ENCODE measurements at places on chromosomes 7 and 10.

- no peak for DNase-seq
Measured at GRCh38 chr7:141906285-141906684, 9.9 kb upstream of the OR9A4 start.

- DNase-seq = peak; percentile 93
Measured at GRCh38 chr10:71773221-71773971, at the start of gene VSIR. TSS of gene VSIR (minus strand) at chr10:71773520. CDS start at chr10:71773439, 81 bp downstream.

GRCh38 chr7:36611703-36612102 is 112.6 kb downstream of the AOAH start:
- DNase-seq = no peak

DNA sequence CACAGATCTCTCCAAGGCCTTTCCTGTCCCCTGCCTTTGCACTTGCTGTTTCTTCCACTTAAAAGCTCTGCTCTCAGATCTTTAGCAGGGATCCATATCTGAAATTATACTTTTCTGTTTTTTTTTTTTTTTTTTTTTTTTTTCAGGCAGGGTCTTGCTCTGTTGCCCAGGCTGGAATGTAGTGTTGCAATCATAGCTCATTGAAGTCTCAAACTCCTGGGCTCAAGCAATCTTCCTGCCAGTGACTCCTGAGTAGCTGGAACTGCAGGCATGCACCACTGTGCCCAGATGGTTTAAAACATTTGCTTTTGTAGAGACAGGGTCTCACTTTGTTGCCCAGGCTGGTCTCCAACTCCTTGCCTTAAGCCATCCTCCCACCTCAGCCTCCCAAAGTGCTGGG is 5.0 kb upstream of the TSPAN15 start:
- no peak for DNase-seq

GRCh38 chr10:51900180-51900579 is 200.8 kb upstream of the CSTF2T start:
- DNase-seq = no peak

DNA sequence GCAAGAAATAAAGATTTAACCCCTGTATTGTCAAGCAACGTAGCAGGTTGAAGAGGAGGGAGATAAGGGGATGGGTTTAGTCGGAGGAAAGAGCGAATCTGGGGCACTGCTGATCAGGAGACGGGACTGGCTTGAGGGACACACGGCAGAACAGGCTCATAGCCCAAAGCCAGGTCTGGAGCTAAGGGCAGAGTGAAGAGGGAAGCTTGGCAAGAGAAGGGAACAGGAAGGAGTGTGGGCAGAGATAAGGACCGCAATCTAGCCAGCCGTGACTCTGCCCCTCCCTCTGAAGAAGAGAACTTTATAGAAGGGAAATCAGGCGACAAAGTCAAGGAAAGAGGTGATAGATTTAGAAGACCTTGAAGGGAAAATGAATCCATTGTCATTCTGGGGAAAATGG is 67.6 kb downstream of the CAV1 start:
- no peak for DNase-seq

GRCh38 chr7:116601426-116601825 is 70.6 kb upstream of the MET start:
- no peak for DNase-seq

- DNase-seq = no peak
Measured at GRCh38 chr10:24650669-24651391, 72.9 kb downstream of the ARHGAP21 start.

DNA sequence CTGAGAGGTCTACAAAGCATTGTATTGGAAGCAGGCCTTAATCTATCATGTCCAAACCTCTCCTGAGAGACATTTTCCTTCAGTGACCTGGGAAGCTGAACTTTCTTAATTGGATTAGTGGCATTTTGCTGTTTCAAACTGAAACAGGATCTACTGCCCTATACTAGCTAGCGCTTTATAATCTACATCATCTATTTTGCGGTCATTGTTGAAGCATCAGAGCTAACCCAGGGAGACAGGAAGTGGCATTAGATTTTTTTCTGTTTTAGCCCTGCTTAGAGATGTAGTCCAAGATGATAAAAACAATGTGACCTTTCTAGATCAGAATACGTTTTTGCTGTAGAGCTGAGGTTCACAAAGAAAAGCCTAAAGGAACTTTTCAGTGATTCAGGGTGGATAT is 147.4 kb upstream of the AGR3 start:
- DNase-seq = no peak

GRCh38 chr10:17161775-17162174 is 32.2 kb upstream of the CUBN start:
- DNase-seq = no peak

All from hematopoietic multipotent progenitor cell treated with erythropoietin and hydrocortisone succinate and interleukin-3 and kit ligand, for 17 days (in vitro differentiated cells).